ENCODE measurements at places on chromosomes 1 and 21.

- no peak for DNase-seq
Observed at GRCh38 chr21:42786884-42787283, 92.5 kb downstream of the WDR4 start.

DNA sequence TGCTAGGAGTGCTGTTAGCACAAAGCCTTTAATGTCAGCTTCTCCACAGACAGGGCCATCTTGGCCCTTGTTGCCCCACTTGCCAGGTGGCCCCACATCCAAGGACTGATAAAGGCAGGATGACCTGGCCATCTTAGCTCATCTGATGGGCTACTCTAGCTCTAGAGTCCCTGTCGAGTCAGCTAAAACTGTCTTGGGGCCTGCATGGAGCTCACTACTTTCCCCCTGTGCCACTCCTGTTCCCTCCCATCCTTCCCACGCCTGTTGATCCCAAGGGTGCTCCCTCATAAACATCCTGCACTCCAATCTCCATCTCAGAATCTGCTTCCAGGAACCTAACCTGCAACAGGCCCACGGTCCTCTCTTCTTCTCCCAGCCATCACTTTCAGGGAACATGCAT is 652 bp upstream of the GPX7 start:
- DNase-seq: no peak

DNA sequence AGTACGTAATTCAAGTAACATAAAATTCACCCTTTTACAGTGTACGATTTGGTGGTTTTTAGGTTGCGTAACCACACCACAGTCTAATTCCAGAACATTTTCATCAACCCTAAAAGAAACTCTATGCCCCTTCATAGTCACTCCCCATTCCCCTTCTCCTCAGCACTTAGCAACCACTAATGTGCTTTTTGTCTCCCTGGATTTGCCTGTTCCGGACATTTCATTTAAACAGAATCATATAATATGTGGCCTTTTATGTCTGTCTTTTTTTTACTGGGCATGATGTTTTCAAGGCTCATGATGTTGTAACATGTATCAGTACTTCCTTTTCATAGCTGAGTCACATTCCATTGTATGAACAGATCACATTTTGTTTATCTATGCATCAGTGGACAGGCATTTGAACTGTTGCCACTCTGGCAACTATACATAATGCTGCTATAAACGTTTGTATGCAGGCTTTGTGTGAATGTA is 20.8 kb downstream of the OBSCN start:
- no peak for DNase-seq

DNA sequence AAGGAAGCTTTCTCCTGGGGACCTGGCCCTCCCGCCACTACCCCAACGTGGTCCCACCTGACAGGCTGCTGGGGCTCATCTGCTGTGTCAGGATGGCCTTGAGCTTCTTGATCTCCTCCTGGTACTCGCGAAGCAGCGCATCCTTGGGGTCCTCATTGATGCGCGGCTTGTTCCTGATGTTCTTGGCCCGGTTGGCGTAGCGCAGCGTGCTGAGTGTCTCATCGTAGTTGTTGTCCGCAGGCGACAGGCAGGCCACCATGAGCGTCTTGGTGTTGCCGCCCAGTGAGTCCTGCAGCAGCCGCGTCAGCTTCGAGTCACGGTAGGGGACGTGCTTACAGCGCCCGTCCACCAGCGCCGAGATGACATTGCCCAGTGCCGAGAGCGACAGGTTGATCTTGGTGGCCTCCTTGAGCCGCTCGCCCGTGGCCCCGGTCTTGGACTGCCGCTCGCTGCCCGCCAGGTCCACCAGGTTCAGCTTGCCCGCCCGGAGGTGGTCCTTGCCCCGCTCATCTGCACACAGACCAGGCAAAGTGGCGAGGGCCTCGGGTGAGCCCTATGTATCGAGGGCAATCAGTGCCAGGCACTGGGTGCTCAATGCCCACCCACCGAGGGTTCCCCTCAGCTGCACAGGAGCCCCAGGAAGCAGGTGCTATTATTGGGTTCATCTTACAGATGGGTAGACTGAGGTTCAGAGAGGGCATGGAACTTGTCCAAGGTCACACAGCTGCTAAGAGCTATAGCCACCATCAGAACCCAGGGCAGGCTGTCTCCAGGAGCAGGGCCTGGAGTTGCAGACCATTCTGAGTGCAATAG is 13.2 kb downstream of the KIF17 start:
- no peak for DNase-seq

All from CD4-positive, alpha-beta T cell (primary cell).